ENCODE measurements at places on chromosomes 5 and 9.

DNA sequence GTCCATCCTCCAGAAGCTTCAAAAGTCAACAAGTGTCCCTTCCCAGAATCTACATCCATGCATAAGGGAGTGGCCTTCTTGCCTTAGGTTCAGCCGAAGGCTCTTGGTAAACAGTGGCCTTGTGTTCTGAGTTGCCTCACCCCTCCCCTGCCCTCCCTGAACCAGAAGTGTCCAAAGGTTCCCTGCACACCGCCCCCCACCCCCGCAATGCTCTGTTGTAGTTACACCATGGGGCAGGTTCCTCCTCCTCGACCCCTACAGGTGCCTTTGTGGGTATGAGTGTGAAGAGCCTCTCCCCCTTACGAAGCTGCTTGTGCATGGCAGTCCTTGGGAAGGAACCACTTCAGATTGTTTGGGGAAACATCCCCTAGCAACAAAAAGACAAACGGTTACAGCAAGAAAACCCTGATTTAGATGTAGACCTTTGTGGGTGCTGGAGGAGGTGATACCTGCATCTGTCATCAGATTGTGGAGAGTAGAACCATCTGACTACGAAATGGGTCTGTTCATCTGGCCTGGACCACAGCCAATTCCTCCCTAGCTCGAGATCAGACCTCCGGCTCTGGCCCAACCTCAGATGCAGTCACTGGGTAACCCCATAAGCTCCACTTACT lies 7.1 kb downstream of the SPACA9 start:
- no peak for DNase-seq

- DNase-seq: no peak
Measured at GRCh38 chr5:18323891-18324290, 689.6 kb downstream of the TAF11L14 start.

DNA sequence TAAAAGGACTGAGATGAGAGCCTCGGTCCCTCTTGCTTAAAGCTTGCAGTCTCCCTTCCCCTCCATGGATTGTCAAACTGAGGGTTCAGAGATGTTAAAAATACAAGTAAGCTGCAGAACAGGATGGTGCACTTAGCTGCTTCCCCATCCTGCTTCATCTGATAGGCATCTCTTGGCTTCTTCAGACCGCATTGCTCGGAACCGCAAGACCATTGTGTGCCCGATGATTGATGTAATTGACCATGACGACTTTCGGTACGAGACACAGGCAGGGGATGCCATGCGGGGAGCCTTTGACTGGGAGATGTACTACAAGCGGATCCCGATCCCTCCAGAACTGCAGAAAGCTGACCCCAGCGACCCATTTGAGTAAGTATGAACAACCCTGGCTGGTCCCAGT lies 65.5 kb upstream of the SAP30L start:
- DNase-seq: no peak

GRCh38 chr5:28512648-28513047 lies 1474.3 kb upstream of the CDH9 start:
- no peak for DNase-seq

- no peak for DNase-seq
Measured at GRCh38 chr5:1007221-1007680, 1.4 kb upstream of the NKD2 start.

DNA sequence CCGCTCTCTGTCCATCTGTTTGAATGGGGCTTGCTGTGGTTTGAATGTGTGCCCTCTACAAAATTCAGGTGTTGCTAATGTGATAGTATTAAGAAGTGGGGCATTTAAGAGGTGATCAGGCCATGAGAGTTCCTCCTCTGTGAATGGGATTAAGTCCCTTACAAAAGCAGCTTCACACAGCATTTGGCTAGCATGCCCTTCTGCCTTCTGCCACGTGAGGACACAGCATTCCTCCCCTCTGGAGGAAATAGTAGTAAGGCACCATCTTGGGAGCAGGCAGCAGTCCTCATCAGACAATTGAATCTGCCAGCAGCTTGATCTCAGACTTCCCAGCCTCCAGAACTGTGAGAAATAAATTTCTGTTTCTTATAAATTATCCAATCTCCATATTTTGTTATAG lies 540.2 kb downstream of the CSNK1G3 start:
- no peak for DNase-seq

GRCh38 chr5:73437777-73438644 lies 10.6 kb downstream of the FOXD1 start:
- DNase-seq: no peak

All from stimulated activated CD8-positive, alpha-beta memory T cell treated with anti-CD3 and anti-CD28 coated beads, Interleukin-2, amount 100 ng/mL, for 1 hour (primary cell).